Stimulated activated CD4-positive, alpha-beta T cell treated with anti-CD3 and anti-CD28 coated beads, Interleukin-1b, Interleukin-23, amount 100 ng/mL, for 48 hours (primary cell): ENCODE measurements at places on chromosomes 3 and 15.

DNA sequence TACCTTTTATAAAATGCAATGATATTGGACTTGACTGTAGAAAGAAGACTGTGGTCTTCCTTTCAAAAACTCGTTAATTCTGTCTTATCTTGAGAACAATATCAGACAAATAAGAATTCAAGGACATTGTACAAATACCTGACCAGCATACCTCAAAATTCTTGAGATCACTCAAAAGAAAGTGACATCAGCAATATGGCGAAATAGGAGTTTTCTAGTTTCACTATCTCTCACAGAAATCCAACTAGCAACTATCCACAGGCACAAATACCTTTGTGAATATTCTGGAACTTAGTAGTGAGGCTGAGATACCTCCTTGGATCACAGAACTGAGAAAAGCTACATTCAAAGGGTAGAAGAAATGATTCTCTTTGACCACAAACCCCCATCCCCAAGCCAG, 419.7 kb downstream of the ZNF385D start:
- DNase-seq, result no peak

DNA sequence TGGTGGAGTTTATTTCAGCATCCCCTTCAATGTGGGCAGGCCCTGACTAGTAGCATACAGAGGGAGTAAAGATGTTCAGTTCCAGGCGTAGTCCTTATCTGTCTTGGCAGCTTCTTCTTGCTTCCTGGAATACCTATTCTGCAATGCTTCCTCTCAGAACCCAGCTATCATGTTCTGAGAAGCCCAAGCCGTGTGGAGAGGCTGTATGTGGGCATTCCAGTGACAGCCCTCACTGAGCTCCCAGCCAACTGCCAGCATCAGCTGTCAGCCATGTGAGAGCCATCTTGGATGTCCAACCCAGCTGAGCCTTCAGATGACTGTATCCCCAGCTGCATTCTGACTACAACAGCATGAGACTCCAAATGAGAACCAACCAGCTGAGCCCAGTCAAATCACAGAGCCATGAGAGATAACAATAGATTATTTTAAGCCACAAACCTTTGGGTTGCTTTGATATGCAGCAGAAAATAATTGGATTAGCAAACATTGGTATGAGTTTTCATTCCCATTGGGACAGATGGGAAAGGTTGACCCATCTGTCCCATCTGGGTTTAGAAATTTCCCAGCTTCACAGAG, 8.4 kb upstream of the CMTM7 start:
- no peak for DNase-seq

- DNase-seq, result no peak
Observed at GRCh38 chr3:76731471-76731870, 308.4 kb upstream of the ROBO2 start.

GRCh38 chr3:71441217-71441924, 142.2 kb downstream of the FOXP1 start:
- DNase-seq, result no peak

DNA sequence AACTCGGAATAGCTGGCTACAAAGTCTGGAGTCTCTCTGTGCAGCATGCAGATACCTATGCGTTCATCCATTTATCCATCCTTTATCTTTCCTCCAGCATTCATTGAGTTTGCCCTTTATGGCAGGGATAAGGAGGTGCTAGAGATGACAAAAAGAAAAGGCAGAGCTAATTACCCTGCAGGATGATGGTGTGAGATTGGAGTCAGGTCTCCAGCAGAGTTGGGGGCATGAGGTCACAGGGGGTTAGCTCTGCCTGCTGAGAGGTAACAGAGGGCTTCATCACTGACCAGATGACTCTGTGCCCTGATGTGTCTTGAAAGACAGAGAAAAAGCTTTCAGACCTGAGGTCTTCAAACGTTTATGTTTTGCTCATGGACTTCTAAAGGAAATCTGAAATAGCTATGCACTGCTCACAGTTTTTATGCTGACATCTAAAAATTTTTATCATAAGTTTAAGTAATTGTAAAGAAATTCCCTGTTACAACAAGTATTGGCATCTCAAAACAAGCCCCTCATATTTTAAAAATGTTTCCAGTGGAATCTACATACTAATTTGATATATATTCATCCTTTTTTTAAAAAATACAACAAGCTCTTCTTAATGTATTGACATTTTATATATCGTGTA, 132.3 kb upstream of the ANKRD28 start:
- no peak for DNase-seq

DNA sequence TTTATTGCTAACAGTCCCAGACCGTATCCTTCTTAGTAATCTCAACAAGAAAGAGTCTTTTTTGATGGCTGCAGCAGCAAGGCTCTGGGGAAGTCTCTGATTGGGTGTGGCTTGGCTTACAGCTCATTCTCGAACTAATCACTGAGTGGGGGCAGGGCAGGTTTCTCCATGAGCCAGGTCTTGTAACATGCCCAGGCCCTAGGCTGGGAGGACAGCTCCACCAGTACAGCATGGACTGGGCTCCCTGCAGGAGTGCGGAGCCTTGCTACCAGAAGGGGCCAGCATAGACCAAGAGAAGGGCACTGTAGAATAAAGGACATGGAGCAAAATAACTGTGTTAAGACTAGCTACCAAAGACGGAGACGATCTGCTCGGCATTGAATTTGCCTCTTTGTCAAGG, 7.2 kb downstream of the CD276 start:
- no peak for DNase-seq

DNA sequence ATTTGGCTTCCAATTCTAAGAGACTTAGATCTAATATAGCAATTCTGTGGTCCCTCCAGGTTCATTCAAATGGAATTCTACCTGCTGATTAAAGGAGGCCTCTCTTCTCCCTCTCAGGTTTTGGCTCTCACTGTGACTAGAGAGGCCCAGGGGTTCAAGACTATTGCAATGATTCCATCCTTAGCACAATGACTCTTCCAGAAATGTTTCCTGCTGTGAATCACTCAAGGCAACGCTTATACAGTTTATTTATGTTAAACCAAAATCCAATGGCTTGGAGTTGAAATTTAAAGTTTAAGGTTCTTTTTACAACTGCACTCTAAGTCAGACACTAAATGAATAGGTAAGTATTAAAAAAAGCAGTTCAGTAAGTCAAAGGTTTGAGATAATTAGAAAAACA, 39.9 kb downstream of the IFT57 start:
- no peak for DNase-seq

DNA sequence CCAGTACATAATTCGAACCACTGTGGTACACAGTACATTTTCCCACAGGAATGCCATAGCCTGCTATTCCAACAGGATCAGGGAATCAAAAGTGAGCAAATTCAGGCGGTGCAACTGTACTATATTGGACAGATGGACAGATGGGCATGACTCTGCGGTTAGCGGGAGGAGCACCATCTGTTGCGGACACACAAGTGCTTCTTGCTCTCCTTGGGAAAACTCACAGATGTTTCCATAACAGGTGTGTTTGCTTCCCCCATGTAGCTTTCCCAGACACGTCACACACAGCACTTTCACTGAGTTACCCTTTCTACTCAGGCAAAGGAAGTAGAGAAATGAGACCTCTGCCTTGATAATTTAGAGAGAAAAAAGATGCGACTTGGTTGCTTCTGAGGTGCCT, 325.1 kb upstream of the THBS1 start:
- no peak for DNase-seq

- no peak for DNase-seq
Observed at GRCh38 chr3:100354850-100355249, 20.3 kb downstream of the NIT2 start.

DNA sequence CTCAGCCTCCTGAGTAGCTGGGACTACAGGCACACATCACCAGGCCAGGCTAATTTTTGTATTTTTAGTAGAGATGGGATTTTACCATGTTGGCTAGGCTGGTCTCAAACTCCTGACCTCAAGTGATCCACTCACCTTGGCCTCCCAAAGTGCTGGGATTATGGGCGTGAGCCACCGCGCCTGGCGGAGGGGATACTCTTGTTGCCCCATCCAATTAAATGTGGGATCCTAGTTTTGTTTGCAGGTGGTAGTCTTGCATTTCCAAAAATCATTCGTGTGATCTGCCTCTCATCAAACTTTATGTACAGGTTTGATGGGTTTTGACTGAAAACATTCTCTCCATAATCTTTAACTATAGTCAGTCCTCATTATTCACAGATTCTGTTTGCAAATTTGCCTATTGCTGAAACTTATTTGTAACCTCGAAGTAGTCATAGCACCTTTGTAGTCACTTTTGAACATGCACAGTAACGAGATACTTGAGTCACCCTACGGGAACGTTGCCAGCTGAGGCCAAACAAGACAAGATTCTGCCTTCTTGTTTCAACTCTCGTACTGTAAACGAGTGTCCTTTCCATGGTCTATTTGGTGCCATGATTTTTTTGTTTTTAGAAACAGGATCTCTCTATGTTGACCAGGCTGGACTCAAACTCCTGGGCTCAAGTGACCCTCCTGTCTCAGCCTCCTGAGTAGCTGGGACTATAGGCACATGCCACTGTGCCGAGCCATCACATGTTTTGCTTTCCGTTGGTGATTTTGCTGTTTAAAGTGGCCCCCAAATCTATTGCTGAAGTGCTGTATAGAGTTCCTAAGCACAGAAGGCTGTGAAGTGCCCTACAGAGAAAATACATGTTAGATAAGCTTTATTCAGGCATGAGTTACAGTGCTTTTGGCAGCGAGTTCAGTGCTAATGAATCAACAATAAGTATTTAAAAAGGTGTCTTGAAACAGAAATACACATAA, 8.1 kb upstream of the MAPK6 start:
- DNase-seq, result peak; percentile 85

- no peak for DNase-seq
Observed at GRCh38 chr15:90889313-90889730, 5.0 kb downstream of the FES start.

DNA sequence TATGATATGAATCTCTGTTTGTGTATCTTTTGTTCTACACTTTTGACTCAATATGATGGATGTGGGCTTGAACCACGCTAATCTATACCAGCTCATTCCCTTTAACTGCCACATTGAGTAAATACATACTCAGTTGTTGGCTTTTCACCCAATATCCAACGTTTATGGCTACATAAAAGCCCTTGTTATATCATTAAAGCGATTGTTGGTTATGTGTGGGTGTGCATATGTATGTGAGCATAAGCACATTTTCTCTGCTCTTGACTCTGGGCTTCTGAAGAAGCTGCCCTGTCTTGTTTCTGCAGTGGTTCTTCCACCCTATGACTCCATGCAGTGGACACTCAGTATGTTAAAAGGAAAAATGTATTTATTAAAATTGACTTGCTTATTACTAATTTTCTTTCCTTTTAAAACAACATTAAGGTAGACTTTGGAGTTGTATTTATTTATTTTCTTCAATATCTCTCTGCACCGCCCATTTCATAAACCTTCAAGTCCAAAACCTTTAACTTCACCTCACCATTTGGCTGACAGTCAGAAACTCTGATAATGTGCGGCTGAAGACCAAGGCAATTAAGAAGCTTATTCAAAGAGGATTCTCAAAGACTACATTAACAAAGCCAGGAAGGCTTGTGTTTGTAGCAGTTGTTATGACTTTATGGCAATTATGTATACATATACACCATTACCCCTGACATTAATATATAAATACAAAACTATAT, 156.1 kb downstream of the THRB start:
- no peak for DNase-seq

DNA sequence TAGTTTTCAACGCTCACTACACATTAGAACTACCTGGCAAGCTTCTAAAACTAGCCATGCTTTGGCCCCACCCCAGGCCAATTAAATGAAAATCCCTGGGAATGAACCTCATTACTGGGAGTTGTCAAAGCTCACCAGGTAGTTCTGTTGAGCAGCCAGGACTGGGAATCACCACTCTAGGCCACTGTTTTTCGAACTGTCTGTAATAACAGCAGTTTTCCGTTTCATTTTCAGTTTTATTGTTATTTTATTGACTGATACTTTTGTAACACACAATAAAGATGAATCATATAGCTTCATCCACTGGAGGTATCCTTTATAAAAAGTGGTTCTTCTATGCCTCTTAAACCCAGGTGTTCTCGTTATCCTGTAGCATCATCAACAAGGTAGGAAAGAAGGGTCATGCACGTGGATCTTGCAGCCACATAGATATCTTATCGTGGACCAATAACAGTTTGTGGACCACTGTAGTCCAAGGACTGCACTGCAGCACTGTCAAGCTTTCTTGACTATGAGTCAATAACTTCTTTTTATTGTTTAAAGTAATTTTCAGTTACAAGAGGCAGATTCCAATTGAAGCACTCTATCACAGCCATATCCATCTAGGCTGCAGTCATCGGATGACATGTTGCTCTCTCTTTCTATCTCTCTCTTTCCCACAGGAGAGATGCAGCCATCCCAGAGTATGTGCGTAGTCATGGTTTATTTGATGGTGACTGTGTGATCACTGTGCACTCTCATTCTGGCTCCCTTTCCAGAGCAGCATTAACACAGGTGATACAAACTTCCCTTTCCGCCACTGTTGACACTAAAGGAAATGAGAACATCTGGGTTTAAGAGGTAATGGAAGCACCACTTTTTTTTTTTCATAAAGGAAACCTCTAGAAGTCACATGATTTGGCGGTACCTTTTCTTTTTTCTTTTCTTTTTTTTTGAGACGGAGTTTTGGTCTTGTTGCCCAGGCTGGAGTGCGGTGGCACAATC, 39.0 kb upstream of the BLM start:
- DNase-seq, result no peak

DNA sequence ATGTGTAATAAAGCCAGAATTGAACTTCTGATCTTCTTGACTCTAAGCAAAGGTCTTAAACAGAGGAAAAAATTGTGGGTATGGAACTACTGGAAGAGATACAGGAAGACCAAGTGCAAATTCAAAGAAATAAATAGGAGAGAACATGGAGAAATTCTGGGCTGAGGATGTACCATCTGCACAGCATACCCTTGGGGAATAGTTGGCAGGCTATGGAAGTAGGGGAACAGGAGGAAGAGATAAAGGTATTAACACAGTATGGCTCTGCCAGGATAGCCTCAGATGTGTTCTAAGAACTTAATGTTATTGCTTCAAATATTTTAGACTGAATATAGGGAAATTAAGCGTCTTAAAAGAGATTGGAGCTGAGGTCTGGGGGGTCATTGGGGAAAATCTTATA, 485.4 kb downstream of the CNTN3 start:
- no peak for DNase-seq

DNA sequence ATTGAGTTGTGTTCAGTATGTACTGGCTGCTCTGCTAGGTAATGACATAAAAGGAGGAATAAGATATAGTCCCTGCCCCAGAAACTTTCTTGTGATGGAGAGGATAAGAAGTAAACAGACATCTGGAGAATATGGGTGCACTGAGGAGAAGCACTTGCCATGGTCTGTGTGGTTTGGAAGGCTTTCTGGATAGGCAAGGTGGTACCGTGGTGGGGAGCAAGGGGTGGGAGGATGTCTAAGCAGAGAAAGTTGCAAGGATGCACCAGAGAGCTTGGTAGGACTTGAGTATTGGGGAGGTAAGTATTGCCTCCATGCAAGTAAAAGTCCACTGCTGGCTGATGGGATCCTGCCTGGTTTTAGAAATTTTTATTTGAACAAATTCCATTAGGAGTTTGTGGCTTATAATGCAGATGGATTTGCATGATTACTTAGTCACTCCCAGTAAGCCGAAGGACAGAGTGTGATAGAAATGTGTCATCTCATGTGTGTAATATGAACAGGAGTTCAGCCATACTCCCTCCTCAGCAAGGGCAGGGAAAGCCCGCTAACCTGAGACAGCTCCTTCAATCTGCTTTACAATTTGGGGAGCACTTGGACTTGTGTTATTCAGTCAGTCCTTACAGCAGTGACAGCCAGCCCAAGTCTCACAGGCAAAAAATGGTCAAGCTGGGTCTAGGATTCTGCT, 53.6 kb downstream of the CLSTN2 start:
- DNase-seq, result no peak
